ENCODE measurements at places on chromosomes 13 and 19.

DNA sequence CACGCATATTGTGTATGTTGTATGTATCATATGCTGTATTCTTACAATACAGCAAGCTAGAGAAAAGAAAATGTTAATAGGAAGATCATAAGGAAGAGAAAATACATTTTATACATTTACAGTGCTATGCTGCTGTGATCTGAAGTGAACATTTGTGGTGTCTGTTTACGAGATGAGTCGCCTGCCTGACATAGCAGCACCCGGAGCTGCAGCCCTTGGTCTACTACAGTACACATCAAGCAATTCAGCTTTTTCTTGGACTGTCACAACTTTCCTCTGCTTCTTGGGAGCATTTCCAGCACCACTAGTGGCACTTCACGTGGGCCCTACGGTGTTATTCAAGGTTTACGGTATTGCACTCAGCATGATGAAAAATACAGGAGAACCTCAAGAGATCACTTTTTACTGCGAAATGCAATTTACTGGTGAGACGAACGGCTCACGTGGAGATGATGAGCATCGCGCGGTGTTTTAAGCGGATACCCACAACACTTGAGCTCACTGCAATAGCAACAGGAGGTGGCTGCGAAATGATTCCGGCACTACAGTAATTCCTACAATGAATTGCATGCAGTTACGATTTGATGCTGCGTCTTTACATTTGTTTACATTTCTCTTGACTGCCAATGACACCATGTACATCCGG lies 308.4 kb downstream of the FGF9 start:
- DNase-seq = no peak

DNA sequence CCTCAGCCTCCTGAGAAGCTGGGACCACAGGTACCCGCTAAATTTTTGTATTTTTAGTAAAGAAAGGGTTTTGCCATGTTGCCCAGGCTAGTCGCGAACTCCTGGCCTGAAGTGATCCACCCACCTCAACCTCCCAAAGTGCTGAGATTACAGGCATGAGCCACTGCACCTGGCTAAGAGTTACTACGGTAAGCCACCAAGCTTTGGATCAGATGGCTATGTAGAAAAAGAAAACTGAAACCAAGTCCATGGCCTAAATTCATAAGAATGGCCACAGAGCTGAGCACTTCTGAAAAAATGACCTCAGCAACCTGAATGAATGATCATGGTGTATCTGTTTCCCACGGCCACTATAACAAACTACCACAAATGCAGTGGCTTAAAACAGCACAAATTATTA lies 9.4 kb downstream of the OPA3 start:
- DNase-seq = no peak

- no peak for DNase-seq
These were observed 63.7 kb upstream of the TMTC4 start for GRCh38 chr13:100738176-100738855.

DNA sequence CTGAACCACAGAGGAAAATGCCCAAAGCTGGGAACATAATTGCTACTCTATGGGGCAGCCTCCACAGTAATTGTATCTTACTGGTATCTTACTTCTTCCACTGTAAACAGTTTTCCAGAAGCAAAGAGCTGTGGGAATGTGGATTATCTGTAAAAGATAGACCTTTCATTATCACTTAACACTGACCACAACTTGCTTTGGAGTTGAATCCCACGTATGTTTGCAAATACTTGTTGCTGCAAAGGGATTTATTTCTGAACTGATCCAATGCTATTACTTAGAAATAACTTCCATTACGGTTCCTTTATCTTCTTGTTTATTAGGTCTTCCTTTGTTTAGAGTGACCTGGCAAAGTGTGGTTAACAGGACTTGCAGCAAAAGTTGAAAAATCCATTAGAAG lies 218.1 kb downstream of the KCTD12 start:
- DNase-seq = no peak

GRCh38 chr19:29107831-29108230 lies 105.1 kb downstream of the UQCRFS1 start:
- no peak for DNase-seq

GRCh38 chr19:51055866-51056265 lies 9.0 kb downstream of the KLK13 start:
- no peak for DNase-seq

- no peak for DNase-seq
These were observed 97.0 kb downstream of the SLC7A1 start for GRCh38 chr13:29498426-29499040.

GRCh38 chr19:3518659-3519058 lies 12.5 kb downstream of the FZR1 start:
- DNase-seq = no peak

DNA sequence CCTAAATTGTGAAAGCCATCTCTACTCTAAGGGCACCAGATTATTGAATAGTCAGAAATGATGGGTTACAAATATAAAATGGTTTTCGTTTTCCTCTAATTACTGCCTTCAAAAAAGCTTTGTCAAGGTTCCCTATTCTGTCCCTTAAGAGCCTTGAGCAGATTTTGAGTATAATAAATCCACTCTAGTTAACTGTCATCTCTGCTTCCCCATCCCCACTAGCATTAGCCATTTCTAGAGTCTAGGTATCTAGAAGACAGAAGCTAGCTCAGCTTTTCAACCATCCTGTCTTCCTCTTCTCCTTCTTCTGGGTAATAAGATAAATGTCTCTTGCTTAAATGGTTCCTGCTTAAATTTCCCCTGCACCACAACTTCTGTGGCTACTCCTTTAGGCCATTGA lies 290.4 kb downstream of the DACH1 start:
- DNase-seq = no peak

DNA sequence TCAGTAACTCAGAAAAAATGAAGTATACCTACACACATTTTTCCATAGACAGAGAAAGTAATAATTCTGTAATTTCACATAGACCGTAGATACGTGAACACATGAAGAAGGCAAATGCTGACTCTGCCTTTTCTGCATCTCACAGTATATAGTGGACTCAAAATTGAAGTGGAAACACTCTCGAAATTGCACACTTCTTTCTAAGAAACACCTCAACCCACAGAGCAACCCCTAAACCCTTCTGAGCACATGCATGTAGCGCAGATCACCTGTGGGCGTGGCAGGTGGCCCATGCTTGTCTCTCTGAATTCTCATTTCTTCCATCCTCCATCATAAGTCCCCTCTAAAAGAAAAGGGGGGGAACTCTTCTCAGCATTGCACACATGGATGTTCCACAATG lies 34.7 kb downstream of the COL4A1 start:
- no peak for DNase-seq

- no peak for DNase-seq
These were observed 12.7 kb downstream of the LAIR1 start for GRCh38 chr19:54352041-54352440.

GRCh38 chr13:54733639-54734038 lies 1705.0 kb downstream of the OLFM4 start:
- no peak for DNase-seq

DNA sequence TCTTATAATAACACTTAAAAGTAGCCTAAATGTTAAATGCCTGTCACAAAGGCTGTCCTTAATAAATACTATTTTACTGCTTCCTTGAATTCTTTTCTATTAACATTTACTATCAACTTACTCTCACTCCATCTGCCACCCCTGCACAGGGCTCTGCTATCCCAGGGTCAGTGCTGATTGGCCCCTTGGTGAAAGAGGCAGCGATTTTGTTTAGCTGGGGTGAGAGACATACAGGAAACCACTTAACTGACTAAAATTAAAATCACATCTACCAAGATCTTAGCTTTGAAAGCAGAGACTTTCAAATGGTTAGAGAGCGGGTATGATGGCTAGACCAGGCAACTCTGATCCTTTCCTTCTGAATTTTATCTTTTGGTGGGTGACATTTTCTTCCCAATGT lies 149.9 kb upstream of the HTR2A start:
- DNase-seq = no peak

DNA sequence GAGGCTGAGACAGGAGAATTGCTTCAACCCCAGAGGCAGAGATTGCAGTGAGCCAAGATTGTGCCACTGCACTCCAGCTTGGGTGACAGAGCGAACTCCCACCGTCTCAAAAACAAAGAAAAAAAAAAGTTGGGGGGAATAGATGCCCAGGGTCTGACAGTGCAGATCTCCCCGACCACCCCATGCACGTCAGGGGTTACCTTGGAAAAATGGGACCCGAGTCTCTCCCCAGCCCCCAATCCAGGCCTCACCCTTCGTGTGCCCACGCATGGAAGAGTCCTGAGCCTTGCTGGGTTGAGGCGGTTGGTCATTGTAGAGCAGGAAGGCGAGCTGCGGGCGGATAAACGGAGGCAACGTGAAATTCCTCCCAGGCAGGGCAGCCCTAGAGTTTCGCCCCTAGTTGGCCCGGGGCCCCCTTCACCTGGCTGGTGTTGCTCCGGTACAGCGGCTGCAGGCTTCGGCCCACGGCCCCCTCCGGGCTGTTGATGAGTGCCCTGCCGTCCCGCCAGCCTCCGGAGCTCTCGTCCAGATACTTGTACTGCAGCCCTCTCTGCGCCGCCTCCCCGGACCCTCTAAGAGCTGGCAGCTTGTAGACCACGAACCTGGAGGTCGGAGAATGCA lies 588 bp downstream of the DNASE2 start:
- DNase-seq = no peak

DNA sequence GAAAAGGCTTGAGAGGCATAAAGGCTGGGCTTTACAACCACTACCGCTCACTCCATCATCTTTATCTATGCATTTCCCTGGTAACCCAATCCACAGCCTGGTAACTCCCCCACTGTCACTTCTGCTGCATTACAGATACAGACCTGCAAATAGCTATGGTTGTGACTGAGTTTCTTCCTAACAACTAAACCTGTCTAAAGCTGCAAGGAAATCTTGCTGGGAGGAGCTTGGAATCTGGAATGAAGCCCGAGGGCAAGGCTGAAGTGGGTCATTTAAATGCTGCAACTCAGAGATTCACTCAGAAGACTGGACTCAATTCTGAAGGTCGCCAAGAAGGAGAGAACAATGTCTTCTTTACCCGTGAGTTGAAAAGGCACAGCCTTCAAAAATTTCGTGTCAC lies at the start of gene LGALS13:
Gene LGALS13, plus strand, starts transcription at position 301 of the 400 bp plus-strand sequence. Its CDS starts 45 bp downstream, at position 346.
- DNase-seq = no peak

GRCh38 chr13:79270859-79271258 lies 135.2 kb downstream of the RBM26 start:
- no peak for DNase-seq

DNA sequence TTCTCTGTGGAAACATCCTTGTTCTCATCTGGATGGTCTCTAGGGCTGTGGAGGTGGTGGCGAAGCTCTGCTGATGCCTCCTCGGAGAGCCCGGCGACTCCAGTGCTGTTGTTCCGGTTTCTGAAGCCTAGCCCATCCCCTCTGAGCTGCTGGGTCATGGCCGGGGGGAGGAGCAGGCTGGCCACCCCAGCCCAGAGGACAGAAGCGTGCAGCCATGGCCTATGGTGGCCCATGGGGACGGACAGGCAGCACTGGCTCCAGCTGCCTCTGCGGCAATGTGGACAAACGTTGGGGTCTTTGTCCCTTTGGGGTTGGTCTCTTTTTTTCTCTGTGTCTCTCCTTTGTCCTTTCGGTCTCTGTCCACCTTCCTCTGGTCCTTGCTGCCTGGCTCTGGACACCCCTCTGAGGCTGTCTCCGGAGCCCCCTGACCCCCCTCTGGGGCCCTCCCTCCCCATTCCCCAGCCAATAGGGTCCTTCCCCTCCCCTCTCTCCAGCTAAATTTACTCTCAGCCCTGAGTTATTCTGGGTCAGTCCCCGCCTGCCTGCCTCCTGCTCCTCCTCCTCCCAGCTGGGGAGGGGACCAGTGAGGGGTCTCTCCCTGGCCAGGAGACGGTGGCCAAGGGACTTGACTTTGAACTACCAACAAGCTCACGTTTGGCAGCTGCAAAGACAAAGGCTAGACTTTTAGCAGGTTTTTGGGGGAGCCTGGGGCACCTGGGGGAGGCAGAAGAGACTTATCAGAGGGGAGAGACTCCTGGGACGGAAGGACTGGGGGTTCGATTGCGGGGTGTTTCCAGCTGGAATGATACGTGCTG lies at the start of gene HRC:
Gene HRC, minus strand, starts transcription at position 392 of the 815 bp plus-strand sequence. Its CDS starts 159 bp downstream, at position 233.
- DNase-seq = no peak

DNA sequence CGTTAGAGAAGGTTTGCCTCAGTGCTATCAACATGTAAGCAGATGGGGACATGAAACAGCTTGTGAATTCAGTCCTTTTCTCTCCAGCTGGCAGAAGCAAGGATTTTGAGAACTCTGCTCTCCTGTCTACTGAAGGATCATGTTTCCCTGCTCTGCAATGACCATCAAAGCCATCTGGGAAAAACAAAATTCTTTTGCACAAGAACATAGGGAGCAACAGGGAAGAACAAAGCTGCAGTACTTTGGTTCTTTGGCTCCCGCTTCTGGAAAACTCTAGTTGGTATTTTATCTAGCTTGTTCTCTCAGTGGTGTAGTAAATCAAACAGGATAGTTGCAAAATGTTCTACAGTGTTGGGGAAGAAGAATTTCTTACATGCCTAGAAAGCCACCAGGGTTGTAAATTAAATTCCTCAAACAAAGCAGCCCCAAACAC lies 270.4 kb downstream of the ENOX1 start:
- DNase-seq = no peak

GRCh38 chr13:73955977-73956500 lies 178.2 kb downstream of the KLF12 start:
- DNase-seq = no peak

DNA sequence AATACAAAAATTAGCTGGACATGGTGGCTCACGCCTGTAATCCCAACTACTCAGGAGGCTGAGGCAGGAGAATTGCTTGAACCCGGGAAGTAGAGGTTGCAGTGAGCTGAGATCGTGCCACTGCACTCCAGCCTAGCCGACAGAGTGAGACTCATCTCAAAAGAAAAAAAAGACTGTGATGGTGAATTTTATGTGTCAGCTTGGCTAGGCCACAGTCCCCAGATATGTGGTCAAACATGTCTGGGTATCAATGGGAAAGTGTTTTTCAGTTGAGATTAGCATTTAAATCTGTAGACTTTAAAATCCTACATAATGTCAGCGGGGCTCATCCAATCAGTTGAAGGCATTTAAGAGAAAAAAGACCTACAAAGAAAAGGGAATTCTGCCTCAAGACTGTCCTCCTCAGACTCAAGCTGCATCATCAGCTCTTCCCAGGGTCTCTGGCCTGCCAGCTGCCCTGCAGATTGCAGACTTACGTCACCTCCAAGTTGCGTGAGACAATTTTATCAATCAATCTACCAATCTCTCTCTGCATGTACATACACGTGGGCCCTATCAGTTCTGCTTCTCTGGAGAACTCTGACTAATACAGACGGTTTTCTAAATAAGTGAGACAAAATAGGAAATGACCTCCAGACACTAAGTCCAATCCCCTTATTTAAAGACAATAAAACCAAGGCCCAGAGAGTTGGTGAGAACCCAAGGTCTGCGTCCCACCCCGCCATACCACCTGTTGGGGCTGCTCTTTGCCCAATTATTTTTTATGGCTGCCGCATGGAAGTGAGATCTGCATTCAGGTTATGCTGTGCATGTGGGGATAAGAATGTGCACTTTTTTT lies 99.2 kb downstream of the ABCC4 start:
- no peak for DNase-seq

- no peak for DNase-seq
These were observed 160.5 kb downstream of the OLFM4 start for GRCh38 chr13:53189162-53189561.

Data from activated T-helper 1 cell treated with Interleukin-2 at 50 U/mL for 16 hours (primary cell).